Daoy (cell line): ENCODE measurements at places on chromosomes 1 and 21. TPM values are rescaled to one million over a fixed set of nuclear protein-coding genes. Genes with fewer than 3 reads are reported as not detected.

GRCh38 chr21:17729455-17729854, 89.7 kb downstream of the C21orf91 start:
- DNase-seq, result no peak

DNA sequence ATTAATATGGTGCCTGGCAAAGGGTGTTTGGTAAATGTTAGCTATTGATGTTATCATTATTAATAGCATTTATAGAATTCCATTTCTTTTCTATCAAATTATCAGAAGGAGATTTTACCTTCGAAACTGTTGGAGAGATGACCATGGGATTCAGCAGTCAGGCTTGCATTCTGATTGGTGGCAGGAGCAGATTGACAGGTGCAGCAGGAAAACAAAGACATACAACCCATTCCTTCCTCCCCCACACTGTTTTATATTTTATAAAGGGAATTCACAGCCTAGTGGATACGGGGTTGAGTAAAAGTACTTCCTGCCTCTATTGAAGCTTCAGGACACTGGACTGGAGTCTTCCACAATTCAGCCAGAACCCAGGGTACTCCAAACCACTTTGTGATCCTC, 55.1 kb upstream of the SYT14 start:
- no peak for DNase-seq

DNA sequence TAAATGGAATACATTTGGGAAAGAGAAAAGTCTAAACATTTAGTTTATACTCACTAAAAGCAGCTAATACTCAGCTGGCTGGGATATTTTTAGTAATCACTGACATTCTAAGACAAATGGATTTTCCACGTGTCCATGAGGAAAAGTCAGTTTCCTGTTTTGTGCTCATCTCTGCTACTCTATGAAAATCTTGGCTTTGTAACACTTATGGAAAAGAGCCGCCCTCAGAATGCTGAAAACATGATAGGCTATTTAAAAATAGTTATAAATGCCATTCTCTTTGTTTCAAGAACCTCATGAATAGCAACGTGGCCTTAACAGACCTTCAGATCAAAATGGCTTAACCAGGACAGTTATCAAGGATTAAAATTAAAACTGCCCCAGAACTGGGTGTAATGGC, 29.9 kb downstream of the MRAP start:
- no peak for DNase-seq

The FAM72A gene
- total RNA-seq, result 11.4 and 20.7 TPM in 2 replicates

The NBPF6 gene
- not detected in 2 replicates for total RNA-seq

The RNF186 gene
- total RNA-seq, result not detected in 2 replicates

DNA sequence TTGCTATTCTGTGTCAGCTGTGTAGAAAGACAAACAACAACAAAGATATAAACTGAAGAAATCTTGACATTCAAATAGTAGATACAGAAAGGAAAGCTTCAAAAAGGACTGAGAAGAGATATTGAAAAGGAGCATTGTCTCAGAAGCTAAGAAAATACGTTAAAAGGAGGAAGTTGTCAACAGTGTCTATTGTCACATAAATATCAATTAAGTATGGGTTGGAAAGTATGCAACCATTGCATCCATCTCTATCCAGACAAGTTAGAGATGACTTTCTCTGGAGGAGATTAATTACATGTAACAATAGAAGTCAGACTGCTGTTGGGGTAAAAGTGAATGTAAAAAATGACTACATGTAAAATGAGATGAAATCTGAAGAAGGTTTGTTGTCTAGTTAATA, 29.7 kb upstream of the BRINP3 start:
- DNase-seq, result no peak

- DNase-seq, result no peak
Measured at GRCh38 chr1:165134431-165134830, 222.1 kb downstream of the LMX1A start.

DNA sequence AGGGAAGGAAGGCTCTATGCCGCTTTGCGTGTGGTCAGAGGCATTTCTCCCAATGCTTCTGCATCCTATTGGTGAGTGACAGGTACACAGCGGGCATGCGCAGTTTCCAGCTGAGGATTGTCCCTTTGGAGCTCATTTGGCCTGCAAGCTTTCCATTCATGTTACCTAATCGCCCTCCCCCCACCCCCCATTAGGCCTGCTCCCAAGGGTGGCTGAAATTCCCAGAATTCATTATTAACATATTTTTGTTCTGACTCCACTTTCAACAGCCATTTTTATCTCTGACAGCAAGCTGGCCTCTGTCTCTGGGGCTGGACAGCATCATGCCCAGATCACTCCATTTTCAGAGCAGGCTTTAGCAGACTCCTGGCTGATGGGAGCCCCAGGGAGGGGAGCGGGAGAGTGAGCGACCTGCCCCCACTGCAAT, 25.6 kb downstream of the MIS18A start:
- DNase-seq, result no peak

The CCDC185 gene
- total RNA-seq, result 0.06 and 0.11 TPM in 2 replicates

- DNase-seq, result no peak
Measured at GRCh38 chr1:209927466-209927865, 10.6 kb upstream of the SYT14 start.
